ENCODE measurements at places on chromosomes 7 and 10. TPM values are rescaled to one million over a fixed set of nuclear protein-coding genes. Genes with fewer than 3 reads are reported as not detected.

DNA sequence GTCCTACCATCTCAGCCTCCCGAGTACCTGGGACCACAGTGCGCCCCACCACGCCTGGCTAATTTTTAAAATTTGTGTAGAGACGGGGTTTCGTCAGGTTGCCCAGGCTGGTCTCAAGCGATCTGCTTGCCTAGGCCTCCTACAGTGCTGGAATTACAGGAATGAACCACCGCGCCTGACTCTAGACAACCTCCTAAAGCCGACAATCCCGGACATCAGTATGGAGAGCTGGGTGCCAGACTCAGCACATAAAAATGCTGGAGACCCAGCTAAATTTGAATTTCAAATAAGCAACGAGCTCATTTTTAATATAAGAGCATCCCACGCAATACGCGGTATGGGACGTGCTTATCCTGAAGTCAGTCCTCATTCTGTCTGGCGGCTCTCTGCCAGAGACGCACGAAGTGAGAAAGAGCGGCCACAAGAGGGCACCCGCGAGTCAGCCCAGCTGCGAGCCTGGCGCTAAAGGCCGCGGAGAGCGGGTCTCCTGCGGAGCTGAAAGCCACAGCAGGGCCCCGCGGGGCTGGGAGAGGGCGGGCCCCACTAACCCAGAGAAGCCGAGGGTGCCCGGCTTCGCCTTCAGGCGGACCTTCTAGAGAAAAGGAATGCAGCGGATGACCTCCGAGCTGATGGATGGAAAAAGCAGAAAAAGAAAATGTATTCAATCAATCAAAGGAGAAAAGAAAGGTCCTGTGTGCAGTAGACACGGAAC is 7.0 kb downstream of the CALY start:
- peak; percentile 64 for DNase-seq

GRCh38 chr10:15084502-15084922 is 4.1 kb downstream of the ACBD7 start:
- peak; percentile 71 for DNase-seq

GRCh38 chr7:24703296-24703695 is 54.0 kb downstream of the GSDME start:
- no peak for DNase-seq

- DNase-seq: no peak
Observed at GRCh38 chr7:54483523-54483922, 58.7 kb upstream of the VSTM2A start.

GRCh38 chr10:12396093-12396492 is 46.7 kb downstream of the CAMK1D start:
- no peak for DNase-seq

DNA sequence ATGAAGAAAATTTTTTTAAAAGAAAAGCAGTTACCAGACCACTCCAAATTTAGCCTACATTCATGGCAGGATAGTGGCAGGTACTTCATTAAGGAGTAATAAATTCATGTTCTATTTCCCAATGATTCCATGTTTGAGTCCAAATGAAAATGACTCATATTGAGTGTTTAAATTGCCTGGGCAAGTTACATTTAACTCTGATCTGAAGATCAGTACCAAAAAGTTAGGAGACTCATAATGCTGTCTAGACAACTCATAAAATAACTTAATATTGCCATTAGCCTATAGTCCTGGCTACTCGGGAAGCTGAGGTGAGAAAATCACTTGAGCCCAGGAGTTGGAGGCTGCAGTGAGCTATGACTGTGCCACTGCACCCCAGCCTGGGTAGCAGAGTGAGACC is 13.0 kb downstream of the BRAF start:
- no peak for DNase-seq

MOGAT3 gene
- not detected for polyA plus RNA-seq

LIPF gene
- polyA plus RNA-seq: not detected

HMX2 gene
- polyA plus RNA-seq: not detected

All from forelimb muscle (tissue), 1 donor.